ENCODE measurements at places on chromosomes 2 and 18. TPM values are rescaled to one million over a fixed set of nuclear protein-coding genes. Genes with fewer than 3 reads are reported as not detected.

CTLA4 gene
- total RNA-seq: not detected

ACADL gene
- 0.37 TPM for total RNA-seq

CCDC141 gene
- under 0.01 TPM for total RNA-seq

TUBA4B gene
- total RNA-seq: not detected

SCN2A gene
- total RNA-seq: 0.43 TPM

TTN gene
- total RNA-seq: under 0.01 TPM

CD226 gene
- total RNA-seq: 0.85 TPM

MC4R gene
- not detected for total RNA-seq

RIT2 gene
- not detected for total RNA-seq

OTOF gene
- 0.14 TPM for total RNA-seq

SCTR gene
- total RNA-seq: not detected

GPR35 gene
- 0.74 TPM for total RNA-seq

ITGA4 gene
- 18.3 TPM for total RNA-seq

EFEMP1 gene
- total RNA-seq: 1,445 TPM

ERFE gene
- 7.3 TPM for total RNA-seq

RAX gene
- total RNA-seq: not detected

PPP1R1C gene
- total RNA-seq: 1.00 TPM

HADHA gene
- total RNA-seq: 128 TPM

ALPG gene
- not detected for total RNA-seq

LYPD6B gene
- 2.0 TPM for total RNA-seq

TXNDC9 gene
- 45.1 TPM for total RNA-seq

CTAGE1 gene
- not detected for total RNA-seq

OXER1 gene
- under 0.01 TPM for total RNA-seq
